ENCODE measurements at places on chromosomes 16 and 17.
A peak's percentile ranks its signal among the peaks of the same experiment; 100 is the strongest.

GRCh38 chr17:79065105-79065670 is 9.4 kb upstream of the ENGASE start:
- peak; percentile 62 for DNase-seq

DNA sequence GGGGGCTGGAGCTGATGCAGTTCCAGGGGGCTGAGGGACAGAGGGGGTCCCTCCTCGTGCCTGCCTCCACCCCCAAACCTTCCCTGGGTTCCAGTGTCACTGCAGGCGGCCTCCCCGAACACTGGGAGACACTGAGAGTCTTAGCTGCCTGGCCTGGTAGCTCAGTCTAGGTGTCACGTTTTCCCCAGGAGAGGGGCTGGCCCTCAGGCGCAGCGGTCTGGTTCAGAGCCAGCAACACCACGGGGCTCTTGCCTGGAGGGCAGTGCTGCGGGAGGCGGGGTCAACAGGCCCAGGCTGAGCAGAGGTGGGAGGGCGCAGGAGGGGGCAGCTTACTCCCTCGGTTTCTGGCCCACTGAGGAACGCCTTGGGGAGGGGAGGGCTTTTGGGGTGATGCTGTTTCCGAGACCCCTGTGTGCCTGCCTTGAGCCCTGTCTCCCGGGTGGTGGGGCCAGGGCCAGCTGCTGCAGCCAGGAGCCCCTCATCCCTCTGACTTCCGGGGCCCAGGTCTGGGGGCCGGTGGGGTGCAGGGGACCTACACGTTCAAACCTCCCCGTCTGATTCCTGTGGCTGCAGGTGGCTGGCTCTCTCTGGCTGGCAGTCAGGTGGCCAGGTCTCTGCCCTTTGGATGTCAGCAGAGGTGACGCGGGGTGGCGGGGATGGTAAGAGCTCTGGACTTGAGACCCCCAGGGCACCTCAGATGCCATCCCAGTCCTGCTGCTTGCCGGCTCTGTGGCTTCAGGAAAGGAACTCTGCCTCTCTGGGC is 89.3 kb upstream of the GSE1 start:
- no peak for DNase-seq

GRCh38 chr17:56173958-56174835 is 20.9 kb downstream of the ANKFN1 start:
- DNase-seq = no peak

DNA sequence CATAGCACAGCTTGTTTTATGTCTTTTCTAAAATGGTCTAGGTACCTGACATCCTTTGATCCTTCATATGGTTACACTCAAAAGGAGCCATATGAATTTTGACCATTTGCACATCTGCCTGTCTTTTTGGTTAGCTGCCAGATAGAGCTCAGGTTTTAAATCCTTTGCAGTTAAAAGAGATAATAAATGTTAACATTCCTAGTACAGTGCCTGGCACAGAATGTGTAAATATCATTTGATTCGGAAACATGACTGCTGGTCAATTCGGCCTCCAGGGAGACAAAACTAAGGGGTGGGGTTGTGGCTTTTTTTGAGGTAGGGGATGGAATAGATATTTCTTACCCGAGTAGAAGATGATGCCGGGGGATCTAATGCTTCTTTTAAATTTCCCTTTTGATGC is 64.2 kb downstream of the FTO start:
- peak; percentile 48 for DNase-seq

DNA sequence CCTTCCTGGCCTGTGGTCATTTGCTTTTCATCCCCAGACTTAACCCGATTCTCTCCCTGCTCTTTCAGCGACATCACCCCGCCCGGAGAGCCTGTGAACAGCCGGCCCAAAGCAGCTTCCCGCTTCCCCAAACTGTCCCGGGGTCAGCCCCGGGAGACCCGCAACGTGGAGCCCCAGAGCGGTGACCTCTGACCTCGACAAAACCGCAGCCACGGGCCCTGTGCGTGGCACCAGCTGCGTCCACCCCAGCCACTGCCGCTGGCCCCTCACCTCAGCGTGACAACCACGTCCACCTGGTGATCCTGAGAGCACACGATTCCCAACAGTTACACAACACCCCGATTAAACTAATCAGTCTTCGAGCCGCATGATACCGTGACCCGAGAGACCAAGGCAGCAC is 235.2 kb downstream of the CPPED1 start:
- DNase-seq = no peak

DNA sequence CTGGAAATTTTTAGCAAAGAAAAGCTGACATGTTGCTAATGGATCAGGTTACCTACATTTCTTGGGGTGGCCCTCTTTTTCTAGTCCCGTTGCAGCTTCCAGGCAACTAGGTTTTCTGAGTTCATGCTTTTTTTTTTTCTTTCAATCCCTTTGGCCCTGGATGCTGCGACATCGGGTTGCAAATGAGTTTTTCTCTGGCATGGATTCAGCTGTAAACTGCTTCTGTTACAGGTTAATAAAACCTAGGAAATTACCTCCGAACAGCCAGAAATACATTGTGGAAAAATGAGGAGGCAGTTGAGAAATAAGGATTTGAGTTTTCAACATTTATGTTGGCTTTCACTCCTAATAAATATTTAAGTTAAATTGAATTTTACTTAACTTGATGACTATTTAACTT is 149.8 kb upstream of the MAF start:
- no peak for DNase-seq

DNA sequence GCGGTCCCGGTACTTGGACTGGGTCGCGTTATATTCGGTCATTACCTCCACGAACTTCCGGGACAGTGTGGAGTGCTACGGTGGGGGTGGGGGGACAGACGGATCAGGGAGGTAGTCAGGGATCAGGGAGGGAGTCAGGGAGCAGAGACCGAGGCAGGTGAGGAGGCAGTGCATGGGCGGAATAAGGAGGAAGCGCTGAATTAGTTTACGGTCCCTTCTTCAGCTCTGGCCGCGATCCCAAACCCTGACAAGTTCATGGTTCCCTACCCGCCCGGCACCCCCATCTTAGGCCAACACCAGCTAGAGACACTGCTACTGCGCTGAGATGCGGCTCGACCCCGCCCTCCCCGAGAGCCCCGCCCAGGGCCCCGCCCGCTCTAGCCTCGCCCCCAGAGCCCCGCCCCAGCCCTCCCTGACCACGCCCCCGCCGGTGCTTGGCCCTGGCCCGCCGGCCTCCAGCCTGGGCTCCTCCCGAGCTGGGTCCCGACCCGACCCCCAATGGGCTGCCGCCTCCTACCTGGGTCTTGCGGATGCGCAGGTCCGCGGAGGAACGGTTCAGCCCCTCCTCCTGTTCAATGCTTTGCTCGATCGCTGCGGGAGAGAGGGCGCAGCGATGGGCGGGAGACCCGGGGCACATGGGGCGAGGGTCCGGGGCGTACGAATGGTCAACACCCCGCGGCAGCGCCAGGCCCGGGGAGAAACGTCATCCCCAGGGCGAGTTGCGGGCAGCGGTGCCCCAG is 12.1 kb downstream of the HSD3B7 start:
- DNase-seq = peak; percentile 79

- no peak for DNase-seq
These were observed 1.3 kb upstream of the ST6GALNAC2 start for GRCh38 chr17:76586741-76587487.

DNA sequence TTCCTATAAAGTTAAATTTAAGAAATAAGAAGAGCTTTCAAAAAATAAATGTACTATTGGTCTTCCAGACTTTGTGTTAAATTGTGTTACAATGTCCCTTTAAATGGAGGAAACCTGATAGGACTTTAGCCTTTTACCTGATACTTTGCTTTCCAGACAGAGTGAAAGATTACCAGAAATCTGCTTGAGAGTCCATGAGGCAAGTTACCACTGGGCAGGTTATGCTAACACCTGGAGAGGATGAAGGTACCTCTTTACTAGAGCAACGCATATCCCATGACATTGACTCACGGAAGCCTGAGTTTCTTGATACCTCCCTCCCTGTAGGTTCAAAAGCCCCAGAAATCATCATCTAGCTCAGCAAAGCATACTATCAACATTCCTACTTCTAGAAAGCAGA is 143.9 kb upstream of the C17orf78 start:
- DNase-seq = no peak

GRCh38 chr16:30437511-30438046 is 7.7 kb upstream of the DCTPP1 start:
- DNase-seq = no peak

- no peak for DNase-seq
These were observed 6.7 kb upstream of the CCDC92B start for GRCh38 chr17:2755891-2756724.

DNA sequence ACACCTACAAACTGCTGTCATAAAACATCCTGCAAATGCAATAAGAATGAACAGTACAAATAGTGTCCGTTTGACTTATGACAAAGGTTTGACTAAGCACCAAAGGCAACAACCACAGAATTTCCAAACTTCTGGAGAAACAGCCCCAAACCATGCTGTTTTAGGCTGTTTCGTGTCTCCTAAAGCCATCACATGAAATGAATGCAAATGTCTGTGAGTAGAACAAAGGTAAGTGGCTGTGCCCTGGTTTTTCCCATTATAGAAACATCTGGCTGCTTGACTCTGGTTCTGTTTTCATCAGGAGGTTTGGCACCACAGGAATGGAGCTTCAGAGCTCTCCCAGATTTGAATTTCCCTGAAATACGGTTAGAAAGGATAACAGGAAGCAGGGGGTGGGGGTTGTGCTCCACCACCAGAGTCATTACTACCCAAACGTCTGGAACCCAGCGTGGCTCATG is 4.6 kb upstream of the EMP2 start:
- no peak for DNase-seq

DNA sequence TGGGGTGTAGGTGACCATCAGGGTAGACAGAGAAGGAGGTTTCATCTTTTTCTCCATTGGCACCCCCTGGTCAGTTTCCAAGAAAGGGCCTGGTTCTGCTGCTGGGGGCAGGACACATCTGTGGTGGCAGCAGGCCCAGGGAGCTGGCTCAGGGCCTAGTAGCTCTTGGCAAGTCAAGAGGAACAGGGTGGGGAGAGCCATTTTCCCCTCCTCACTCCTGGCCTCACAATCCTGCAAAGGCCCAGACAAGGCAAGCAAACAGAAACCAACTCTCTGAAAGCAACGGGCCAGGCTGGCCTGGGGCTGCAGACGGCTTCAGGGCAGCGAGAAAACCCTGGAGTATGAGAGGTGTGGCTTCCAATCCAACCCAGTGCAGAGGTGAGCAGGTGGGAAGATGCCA is 192.9 kb upstream of the DYNLRB2 start:
- DNase-seq = peak; percentile 39

DNA sequence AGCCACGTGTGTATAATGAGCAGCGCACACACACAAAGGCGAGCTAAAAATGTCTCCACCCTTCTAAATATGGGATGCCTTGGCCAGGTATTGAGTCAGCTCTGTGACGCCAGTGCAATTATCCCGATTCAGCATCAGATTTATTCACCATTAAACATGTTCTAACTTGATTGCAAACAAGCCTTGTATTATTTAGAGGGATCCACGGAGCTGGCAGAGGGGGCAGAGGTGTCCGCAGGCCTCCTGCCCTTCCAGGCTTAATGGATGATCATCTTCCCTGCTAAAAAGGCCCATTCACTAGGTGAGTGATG is 591.7 kb downstream of the MAF start:
- peak; percentile 58 for DNase-seq

- DNase-seq = no peak
These were observed 1.4 kb downstream of the ENDOV start for GRCh38 chr17:80416260-80416939.

- DNase-seq = no peak
These were observed 417.6 kb upstream of the DYNLRB2 start for GRCh38 chr16:80123189-80123588.

DNA sequence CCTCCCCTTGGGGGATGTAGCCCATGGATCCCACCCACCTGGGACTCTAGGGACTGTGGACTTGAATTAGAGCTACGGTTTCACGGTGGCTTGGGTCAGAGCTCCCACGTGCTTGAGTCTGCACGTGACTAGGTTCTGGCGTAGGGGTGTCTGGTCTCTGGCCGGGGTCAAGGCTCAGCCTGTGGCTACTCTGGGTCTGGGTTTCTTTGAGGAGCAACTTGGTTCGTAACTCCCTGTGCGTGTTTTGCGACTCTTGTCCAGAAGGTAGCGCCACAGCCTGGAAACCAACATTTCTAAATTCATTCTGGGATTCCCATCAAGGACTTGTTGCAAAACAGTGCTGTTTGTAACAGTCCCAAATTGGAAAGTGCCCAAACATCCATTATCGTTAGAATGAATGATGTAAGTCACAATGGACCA is 470 bp upstream of the GGT6 start:
- no peak for DNase-seq

DNA sequence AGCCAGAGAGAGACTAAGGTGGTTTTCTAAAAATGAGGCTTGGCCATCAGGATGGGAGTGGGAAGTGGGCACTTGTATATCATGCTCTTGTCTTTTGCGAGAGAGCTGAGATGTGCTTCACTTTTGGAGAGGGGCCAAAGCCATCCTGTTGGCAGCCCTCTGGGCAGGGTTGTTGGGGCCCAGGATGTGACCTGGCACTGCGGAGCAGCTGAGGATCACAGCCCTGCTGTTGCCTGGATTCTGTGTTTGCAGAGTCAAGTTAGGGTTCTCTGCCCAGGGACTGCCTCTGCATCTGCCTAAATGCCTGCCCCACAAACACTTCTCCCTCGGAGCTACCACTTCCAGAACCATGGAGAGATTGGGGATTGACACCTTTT is 71.2 kb downstream of the PLD6 start:
- DNase-seq = no peak

DNA sequence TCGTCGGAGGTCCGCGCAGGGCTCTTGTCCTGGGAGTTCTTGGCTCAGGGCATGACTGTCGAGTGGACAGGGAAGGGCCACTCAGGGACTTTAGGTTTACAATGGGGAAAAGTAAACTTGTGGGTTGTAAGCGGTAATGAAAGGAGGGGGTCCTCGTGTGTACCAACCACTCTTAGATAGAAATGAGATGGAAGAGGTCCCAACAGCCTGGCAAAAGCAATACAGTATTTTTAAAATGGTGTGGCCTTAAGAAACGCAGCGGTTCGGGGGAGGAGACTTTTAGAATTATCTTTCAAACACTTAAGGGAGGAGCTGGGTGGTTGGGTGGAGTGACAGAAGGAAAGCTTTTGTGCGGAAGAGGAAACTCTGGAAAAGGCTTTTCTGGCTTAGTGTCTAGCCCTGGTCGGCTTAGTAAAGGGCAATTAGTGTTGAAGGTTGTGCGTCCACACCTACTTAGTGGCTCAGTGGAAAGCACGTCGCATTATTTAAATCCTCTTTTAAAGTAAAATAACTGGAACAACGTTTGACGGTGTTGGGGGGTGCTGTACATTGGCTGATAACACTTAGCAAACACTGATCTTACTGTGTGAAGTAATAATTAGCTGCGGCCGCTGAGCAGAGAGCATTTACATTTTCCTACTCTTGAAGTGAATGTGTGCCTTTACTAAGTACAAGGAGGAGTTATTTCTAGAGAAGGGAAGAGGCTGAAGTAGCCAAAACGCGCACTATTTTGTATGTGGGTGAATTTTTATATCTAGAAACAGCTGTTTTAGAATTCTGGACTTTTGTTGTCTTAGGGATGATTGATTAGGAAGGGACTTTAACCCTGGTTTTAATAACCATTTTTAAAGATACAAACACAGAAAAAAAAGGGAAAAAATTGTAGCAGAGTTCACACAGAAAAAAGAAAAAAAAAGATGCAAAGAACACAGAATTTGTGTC is 1.0 kb downstream of the WSB1 start:
- peak; percentile 87 for DNase-seq

DNA sequence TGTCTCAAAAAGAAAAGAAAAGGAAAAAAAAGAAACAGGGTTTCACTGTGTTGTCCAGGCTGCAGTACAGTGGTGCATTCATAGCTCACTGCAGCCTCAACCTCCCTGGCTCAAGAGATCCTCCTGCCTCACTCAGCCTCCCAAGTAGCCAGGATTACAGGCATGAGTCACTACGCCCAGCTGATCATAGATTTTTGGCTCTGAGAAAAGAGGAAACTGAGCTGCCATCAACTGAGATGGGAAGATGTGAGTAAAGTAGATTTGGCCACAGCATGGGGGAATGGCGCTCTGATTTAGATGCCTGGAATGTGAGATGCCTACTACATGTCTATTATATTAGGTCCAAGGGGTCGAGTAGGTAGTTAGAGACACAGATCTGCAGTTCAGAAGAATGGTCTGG is 5.9 kb upstream of the NAGS start:
- peak; percentile 48 for DNase-seq

Data from MCF 10A (cell line).